Stimulated activated CD8-positive, alpha-beta memory T cell treated with anti-CD3 and anti-CD28 coated beads, Interleukin-7, amount 100 ng/mL, for 1 hour (primary cell): ENCODE measurements at places on chromosomes 2 and 18.

GRCh38 chr2:240887631-240888030 lies 8.3 kb downstream of the MAB21L4 start:
- DNase-seq = no peak

- DNase-seq = no peak
These were observed 11.9 kb upstream of the TET3 start for GRCh38 chr2:73972846-73973245.

GRCh38 chr18:319720-320119 lies 51.9 kb upstream of the THOC1 start:
- no peak for DNase-seq

- DNase-seq = no peak
These were observed 17.8 kb upstream of the FAM98A start for GRCh38 chr2:33616873-33617272.

DNA sequence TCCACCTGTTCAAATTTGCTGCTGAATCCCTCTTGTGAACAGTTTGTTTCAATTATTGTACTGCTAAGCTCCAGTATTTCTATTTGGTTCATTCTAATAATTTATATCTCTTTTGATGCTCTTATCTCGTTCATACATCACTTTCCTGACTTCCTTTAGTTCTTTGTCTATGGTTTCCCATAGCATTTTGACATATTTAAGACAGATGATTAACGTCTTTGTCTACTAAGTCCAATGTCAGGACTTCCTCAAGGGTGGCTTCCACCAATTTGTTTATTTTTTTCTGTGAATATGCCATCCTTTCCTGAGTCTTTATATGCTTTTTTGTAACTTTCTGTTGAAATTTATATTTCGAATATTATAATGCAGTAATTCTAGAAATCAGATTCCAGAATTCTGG lies 9.6 kb downstream of the PIGN start:
- no peak for DNase-seq

GRCh38 chr18:77106331-77106730 lies 26.3 kb downstream of the MBP start:
- peak; percentile 58 for DNase-seq

- no peak for DNase-seq
These were observed 91.2 kb downstream of the GLI2 start for GRCh38 chr2:120826716-120827410.

- no peak for DNase-seq
These were observed 191.4 kb upstream of the BOD1L2 start for GRCh38 chr18:56955490-56955889.

DNA sequence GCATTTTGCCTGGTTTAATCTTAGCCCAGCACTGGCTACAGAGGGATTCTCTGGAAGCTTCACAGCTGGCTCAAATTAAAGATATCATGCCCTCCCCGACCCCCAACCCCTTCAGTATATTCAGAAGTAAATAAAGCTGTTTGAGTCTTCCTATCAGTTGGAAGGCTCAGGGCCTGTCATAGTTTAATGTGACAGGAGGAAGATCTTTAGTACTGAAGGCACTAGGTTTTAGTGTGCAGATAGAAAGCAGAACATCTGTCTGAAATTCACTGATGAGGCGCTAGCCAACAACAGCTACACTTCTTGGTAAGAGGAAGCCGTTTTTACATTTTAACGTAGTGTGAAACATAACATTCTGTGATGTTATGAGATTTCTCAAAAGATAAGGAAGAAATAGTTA lies 969.1 kb upstream of the CDH2 start:
- DNase-seq = no peak

- peak; percentile 15 for DNase-seq
These were observed 34.9 kb downstream of the FAM110C start for GRCh38 chr2:11248-11941.

DNA sequence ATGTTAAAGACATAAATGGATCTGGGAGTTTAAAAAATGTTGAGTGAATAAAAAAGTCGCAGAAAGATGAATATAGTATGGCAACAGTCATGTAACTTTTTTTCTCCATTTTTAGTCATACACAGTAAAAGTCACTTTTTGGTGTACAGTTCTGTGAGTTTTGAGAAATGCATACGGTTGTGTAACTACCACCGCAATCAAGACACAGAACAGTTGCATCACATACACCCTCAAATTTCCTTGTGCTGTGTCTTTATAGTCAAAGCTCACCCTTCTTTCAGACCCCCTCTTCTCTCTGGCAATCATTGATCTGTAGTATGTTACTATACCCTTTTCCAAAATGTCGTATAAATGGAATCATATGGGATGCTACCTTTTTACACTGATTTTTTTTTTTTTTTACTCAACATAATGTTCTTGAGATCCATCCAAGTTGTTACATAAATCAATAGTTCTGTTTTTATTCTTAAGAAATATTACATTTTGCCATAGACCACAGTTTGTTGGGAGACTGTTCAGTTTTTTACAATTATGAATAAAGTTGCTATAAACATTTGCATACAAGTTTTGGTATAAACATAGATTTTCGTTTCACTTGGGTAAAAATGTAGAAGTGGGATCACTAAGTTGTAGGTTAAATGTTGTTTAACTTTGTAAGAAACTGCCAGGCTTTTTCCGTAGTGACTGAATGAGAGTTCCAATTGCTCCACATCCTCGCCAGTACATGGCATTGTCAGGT lies 35.4 kb upstream of the AGFG1 start:
- no peak for DNase-seq

GRCh38 chr18:34729264-34729663 lies 19.2 kb downstream of the DTNA start:
- DNase-seq = no peak

GRCh38 chr2:196924051-196924450 lies 2.5 kb downstream of the PGAP1 start:
- DNase-seq = no peak

DNA sequence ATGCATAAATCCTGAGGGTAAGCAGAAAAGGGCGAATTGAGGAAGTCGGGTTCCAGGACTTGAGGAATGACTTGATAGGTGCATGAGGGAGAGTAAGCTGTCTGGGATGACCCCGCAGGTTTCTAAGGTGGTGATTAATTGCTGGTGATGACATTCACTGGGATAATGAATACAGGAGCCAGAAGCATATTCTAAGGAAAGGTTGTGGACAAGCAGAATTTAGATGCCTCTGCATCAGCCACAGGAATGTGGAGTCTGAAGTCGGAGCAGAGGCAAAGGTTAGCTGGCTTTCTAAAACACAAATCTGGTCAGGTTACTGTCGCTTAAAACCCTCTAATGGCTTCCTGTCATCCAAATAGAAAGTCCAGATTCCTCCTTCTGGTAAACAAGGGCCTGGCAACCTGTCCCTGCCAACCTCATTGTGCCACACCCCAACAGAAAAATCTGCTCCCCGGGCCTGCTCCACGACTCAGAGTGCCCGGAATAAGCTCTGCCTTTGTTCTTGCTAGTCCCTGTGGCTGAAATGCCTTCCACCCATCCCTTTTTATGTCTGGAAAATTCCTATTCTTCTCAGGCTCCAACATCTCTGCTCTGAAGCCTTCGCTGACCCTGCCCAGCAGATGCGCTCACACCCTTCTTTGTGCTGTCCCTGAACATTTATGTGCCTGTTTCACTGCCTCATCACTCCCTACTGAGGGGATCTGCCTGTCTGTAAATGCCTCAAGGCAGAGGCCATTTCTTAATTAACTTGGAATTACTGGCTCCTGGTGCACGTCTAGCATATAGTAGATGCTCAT lies 11.3 kb upstream of the TMEM214 start:
- no peak for DNase-seq

DNA sequence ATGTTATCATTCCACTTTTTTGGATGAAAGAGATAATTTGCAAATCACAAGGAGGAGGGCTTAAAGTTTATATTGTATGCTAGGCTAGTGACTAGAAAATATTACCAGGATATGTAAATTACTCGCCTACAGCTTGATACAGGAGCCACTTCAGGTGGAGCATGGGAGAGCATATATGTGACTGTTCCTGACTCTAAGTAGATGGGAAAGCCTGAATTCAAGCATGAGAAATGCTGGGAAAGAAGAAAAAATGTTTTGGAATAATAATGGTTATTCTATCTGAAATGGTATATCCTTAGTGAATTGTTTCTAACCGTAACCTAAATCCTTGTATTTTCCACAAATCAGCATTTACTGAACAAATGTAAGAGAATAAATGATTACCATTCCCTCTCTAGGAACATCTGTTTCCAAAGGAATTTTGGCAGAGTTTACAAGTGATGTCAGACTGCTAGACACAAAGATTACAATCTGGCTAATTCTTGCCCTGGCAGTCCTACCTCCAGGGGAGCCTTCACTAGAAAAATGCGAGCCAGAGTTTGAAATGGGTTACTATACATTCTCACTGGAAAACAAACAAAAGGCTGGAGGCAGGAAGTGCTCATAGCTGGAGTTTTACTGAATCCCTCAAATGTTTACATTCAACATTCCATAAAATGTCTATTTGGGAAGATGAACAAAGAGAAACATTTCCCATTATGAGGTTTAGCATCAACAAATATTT lies 129.4 kb upstream of the MAPRE2 start:
- DNase-seq = no peak

DNA sequence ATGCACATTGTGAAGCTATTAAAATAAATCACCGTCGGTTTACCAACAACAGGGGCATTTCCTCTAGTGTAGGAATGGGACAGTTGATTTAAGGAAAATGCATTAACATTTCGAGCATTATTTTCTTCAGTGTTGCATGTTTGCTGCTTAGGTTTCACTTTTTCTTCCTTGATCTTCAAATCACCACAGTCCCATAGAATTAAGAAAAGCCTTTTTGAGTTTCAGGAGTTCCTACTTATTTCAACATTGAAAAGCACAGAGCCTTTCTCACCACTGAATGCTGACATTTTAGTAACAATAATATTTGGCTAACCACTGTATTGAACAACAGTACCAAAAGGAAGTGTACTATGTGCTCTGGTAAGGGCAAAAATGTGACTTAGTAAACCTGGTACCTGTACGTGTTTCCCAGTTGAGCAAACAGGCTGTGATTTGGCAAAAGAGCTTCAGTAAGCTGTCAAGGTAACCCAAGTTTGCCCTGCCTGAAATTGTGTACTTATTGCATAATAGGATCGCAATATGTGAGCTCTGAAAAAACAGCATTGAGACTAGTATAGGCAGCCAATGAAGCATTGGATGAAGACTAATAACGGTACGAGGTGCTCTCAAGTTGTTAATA lies 2.2 kb downstream of the LRRTM4 start:
- no peak for DNase-seq

DNA sequence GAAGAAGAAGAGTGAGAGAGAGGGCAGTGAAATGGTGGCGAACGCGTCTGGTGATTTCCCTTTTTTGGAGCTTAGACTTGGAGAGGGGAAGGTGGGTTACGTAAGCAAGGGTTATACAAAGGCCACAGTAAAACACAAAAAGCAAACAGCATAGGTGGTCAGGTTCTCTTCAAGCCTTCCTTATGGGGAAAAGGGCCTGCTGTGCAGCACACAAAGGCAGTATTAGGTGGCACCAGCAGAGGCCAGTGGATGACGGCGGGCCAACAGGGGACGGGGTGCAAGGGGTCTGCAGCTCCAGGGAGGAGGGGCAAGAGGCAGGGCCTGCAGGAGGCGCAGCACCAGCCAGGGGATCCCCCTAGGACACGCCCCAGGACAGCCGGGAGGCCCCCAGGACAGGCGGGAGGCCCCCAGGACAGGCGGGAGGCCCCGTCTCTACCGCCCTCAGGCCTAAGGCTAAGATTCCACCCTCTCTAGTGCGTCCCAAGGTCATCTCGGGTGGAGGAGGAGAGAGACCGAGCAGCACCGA lies 32.6 kb upstream of the NPC1 start:
- no peak for DNase-seq

DNA sequence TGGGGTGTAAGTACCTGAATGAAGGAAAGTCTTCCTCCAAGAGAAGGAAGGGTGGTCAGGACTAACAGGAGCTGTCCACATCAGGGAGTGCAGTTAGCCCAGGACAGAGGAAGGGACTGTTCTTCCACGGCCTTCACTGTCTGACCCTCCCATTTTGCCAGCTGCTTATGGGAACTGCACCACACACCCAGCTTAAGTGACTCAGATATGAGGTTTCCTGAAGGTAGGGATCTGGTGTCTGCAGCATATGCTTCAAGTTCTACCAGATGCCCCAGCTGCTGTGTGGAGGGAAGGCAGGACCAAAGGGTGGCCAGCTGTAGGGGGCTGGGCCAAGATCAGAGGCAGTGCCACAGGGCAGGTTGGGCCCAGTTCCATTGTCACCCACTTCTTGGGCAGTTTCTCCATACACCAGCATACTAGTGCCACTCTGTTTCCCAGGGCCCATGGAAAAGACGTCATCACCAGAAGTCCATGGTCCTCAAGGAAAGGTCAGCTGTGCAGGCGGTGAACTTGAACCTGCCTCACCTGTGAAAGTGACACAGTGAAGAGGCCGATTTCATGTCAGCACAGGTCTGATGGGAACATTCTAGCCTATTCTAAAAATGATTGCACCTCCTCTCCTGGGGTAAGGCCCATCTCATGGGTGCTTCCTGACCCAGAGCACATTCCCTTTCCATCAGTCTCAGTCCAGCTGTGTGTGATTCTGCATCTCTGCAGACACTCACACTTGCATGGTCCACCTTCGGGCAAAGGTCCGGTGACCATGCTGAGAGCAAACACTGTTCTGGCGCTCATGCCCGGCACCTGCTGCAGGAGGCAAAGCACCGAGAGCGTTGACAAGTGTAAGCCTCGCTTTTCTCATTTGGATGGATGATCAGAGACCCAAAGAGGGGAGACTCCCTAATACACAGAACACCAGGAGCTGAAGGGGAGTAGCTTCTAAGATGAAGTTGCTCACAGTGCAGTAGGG lies 68.0 kb downstream of the ACAA2 start:
- no peak for DNase-seq

DNA sequence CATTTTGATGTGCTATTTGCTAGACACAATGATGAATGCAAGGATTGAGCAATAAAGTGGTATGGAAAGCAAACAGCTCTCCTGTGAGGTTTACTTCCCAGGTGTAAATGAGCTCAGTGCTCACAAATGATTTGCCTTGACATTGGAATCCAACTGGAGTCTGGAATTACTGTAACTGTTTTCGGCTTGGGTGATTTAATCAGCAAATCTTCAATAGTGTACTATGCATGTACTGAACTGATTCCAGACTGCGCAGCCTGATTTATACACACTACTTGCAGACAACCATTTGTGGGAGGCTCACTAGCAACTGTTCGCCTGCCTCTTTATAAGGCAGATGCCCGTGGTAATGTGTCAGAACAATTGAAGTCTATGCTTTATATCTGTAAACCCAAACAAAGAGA lies 27.9 kb upstream of the SOX11 start:
- no peak for DNase-seq

- no peak for DNase-seq
These were observed 174.2 kb upstream of the LHCGR start for GRCh38 chr2:48929571-48930301.

DNA sequence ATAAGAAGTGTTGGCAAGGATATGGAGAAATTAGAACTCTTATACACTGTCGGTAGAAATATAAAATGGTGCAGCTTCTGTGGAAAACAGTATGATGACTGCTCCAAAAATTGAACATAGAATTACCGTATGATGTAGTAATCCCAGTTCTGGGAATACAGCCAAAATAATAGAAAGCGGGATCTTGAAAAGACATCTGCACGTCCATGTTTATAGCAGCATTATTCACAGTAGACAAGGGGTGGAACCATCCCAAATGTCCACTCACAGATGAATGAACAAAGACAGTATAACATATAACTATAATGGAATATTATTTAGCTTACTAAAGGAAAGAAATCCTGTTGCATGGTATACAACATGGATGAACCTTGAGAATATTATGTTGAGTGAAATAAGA lies 257.7 kb downstream of the TDRD15 start:
- no peak for DNase-seq

- DNase-seq = no peak
These were observed at the start of gene SOCS6 for GRCh38 chr18:70288851-70289328. Gene SOCS6, plus strand, starts transcription at chr18:70289045. Its CDS starts 35,624 bp downstream, at chr18:70324669.
